ENCODE measurements at places on chromosomes 7 and 10. TPM values are rescaled to one million over a fixed set of nuclear protein-coding genes. Genes with fewer than 3 reads are reported as not detected.

GRCh38 chr10:131172433-131172832, 139.1 kb downstream of the TCERG1L start:
- no peaks in the 10 kb centered on the region for H3K36me3 ChIP-seq
- no peak overlapping the region for H3K4me3 ChIP-seq
- no peaks in the 10 kb centered on the region for H3K4me1 ChIP-seq
- no peak for DNase-seq

DNA sequence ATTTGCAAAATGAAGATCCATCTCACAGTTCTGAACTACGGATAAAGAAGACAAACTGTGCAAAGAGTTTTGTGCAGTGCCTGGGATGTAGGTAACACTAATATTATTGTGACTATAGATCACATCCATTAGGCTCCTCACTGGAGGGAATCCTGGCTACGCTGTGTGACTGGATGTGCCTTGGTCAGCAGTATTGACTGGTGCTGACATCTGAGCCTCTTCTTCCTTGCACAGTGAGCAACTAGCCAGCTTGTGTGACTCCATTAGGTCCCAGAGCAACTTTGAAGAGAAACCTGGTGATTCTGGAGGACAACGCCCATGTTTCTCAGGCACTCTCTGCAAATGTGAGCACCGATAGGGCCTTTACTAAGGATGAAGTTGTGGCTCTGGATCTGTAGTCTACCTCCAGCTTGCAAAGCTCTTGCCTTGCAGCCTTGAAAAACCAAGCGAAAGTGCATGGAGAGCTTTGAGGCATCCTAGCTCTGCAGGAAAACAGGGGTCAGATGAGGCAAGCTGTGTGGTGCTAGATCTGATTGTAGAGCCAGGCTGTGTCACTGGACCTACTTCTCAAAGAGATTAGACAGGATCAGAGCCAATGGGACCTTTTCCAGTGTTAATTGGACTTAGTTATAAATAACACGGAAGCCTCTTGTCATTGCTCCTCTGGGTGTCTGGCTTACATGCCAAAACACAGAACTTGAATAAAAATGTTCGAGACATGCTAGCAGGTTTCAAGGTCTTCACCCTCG, 303.6 kb upstream of the LYZL1 start:
- no peak for DNase-seq
- H3K27me3 ChIP-seq, result no peaks in the 10 kb centered on the region
- no peak overlapping the region for H3K27ac ChIP-seq
- H3K36me3 ChIP-seq, result no peaks in the 10 kb centered on the region

DNA sequence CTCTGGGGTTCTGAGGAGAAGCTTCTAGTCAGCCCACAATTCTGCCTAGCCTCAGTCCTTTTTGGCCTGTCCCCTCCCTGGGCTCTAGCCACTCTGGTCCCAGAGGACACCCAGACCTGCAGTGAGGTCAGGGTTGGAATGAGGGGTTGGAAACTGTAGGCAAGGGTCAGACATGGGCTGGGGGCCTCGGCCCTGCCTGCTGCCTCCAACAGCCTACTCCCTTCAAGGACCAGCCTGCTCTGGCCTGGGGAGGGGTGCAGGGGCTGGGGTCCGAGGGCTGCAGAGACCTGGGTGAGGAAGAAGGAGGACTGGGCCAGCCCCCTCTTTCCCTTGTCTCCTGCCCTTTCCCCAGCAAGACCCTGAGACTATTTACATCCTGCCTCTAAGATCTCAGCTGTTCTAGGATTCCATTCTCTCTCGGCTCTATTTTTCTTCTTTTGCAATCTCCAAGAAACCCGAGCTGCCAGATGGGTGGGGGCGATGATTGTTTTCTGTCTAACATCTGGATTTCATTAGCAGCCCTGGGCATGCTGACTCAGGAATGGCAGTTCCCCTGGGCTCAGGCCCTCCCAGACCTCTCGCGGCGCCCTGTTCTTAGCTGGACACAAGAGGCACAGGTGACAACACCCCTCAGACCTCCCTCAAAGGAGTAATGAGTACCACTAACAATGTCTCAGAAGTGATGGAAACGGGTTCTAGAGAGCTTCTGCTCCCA, 23.1 kb downstream of the ZCCHC24 start:
- H3K27ac ChIP-seq, result peak overlapping the region; percentile 47
- no peak overlapping the region for H3K4me3 ChIP-seq
- H3K4me1 ChIP-seq, result peaks cover 76% of the 10 kb centered on the region

DNA sequence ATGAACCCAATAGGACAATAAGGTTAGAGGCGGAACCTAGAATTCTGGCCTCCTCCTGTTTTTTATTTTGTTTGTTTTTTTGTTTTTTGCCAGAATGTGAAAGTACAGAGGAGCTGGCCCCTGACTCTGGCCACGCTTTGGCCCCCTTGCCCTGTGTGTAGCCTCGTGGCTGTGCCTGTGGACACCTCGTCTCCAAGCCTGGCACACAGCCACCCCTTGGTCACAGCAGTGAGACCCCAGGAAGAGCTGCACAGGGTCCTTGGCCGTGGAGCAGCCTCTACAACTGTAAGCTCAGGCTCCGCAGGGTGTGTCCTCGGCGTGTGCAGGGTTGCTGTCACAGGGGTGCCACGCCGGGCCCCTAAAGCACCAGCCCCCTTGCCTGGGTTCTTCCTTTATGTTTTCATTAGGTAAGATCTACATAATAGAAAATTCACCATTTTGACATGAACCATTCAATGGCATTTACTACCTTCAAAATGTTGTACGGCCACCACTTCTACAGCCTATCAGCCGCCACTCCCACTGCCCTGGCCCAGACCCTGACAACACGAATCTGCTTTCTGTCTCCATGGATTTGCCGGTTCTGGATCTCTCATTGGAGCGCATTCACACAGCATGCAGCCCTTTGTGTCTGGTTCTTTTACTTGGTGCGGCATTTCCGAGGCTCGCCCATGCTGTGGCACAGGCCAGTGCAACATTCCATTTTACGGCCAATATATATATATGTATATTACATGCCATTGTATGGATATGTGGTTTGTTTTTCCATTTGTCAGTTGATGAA, 51.0 kb downstream of the AMZ1 start:
- no peaks in the 10 kb centered on the region for H3K36me3 ChIP-seq
- H3K4me3 ChIP-seq, result no peak overlapping the region
- peaks cover 27% of the 10 kb centered on the region for H3K4me1 ChIP-seq

GRCh38 chr10:7045891-7046599, 364.8 kb downstream of the SFMBT2 start:
- no peak overlapping the region for H3K27ac ChIP-seq
- DNase-seq, result no peak
- H3K4me1 ChIP-seq, result peaks cover 19% of the 10 kb centered on the region
- H3K36me3 ChIP-seq, result no peaks in the 10 kb centered on the region
- H3K4me3 ChIP-seq, result no peak overlapping the region

DNA sequence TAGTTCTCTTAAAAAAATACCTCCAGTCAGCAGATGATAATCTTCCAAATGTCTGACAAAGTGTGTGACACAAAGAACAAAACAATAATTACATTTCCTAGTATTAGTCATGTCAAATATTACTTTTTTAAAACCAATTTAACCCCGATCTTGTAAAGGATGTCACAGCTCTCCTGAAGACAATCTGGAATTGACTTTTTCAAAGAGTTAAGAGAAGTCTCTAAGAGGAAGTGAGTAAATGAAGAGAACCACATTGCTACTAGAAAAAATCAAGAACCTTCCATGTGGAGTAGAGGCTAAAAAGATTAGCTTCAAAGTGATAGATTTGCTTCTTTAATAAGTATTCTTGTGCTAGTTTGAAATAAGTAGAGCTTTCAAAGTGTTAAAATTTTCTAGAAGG, 218.2 kb upstream of the IMMP2L start:
- H3K4me1 ChIP-seq, result no peaks in the 10 kb centered on the region
- no peak overlapping the region for H3K4me3 ChIP-seq
- H3K36me3 ChIP-seq, result peaks cover 56% of the 10 kb centered on the region
- no peaks in the 10 kb centered on the region for H3K27me3 ChIP-seq
- H3K27ac ChIP-seq, result no peak overlapping the region
- DNase-seq, result no peak

GRCh38 chr7:4959893-4960292, 906 bp upstream of the MMD2 start:
- no peaks in the 10 kb centered on the region for H3K4me1 ChIP-seq
- H3K27me3 ChIP-seq, result peaks cover 64% of the 10 kb centered on the region
- H3K27ac ChIP-seq, result no peak overlapping the region
- no peaks in the 10 kb centered on the region for H3K36me3 ChIP-seq
- DNase-seq, result no peak

- DNase-seq, result peak; percentile 66
- no peaks in the 10 kb centered on the region for H3K36me3 ChIP-seq
- H3K4me1 ChIP-seq, result peaks cover 25% of the 10 kb centered on the region
- peak overlapping the region; percentile 88 for H3K27ac ChIP-seq
- no peaks in the 10 kb centered on the region for H3K27me3 ChIP-seq
- H3K4me3 ChIP-seq, result peak overlapping the region; percentile 80
Observed at GRCh38 chr10:110212119-110213006, 5.0 kb downstream of the MXI1 start.

DNA sequence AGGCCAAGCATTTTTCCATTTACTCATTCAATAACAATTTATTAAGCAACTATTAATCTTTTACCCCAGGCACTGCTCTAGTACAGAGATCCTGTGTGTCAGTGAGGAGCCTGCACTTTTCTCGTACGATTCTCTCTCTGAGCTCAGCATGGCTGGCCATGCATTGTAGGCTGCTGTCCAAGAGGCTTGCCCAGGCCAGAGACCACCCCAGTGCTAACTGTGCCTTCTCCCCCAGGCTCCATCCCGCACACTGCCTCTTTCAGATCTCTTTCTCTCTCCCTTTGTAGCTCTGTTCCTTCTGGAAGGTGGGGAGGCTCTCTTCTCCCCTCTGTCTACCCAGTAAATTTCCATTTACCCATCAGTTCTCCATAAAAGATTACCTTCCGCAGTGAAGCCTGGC, 101.0 kb upstream of the IKZF1 start:
- H3K4me3 ChIP-seq, result no peak overlapping the region
- H3K27me3 ChIP-seq, result no peaks in the 10 kb centered on the region
- H3K4me1 ChIP-seq, result peaks cover 13% of the 10 kb centered on the region
- H3K27ac ChIP-seq, result no peak overlapping the region
- no peaks in the 10 kb centered on the region for H3K36me3 ChIP-seq
- DNase-seq, result no peak

The COL13A1 gene
- total RNA-seq, result 9.2 TPM

The GSTO2 gene
- total RNA-seq, result 7.8 TPM

GRCh38 chr10:121579656-121580055, 18.6 kb downstream of the FGFR2 start:
- H3K27me3 ChIP-seq, result no peaks in the 10 kb centered on the region
- no peak overlapping the region for H3K4me3 ChIP-seq
- peak overlapping the region; percentile 46 for H3K27ac ChIP-seq
- peaks cover 18% of the 10 kb centered on the region for H3K4me1 ChIP-seq
- H3K36me3 ChIP-seq, result no peaks in the 10 kb centered on the region

GRCh38 chr10:127338399-127339110, 142.2 kb upstream of the INSYN2A start:
- no peaks in the 10 kb centered on the region for H3K27me3 ChIP-seq
- no peak overlapping the region for H3K27ac ChIP-seq
- H3K36me3 ChIP-seq, result peaks cover under 1% of the 10 kb centered on the region
- DNase-seq, result no peak
- no peak overlapping the region for H3K4me3 ChIP-seq

The SFXN3 gene
- total RNA-seq, result 57.8 TPM

DNA sequence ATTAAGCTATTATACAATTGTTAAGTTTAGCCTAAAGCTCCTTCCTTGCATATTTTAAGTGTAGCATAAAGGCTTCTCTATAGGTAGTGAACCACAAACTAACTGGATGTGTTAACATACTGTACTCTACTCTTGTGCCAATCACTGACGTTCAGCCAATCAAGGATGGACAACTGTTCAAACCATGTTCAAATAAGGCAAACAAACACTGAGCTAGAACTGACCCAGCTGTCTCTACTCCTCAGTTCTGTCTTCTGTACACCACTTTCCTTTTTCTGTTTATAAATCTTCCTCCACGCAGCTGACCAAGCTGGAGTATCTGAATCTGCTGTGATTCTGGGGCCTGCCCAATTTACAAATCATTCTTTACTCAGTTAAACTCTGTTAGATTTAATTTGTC, 188.7 kb upstream of the MBL2 start:
- no peak overlapping the region for H3K27ac ChIP-seq
- no peaks in the 10 kb centered on the region for H3K27me3 ChIP-seq
- DNase-seq, result no peak
- H3K4me1 ChIP-seq, result no peaks in the 10 kb centered on the region
- no peaks in the 10 kb centered on the region for H3K36me3 ChIP-seq

The PDGFA gene
- total RNA-seq, result 27.1 TPM

DNA sequence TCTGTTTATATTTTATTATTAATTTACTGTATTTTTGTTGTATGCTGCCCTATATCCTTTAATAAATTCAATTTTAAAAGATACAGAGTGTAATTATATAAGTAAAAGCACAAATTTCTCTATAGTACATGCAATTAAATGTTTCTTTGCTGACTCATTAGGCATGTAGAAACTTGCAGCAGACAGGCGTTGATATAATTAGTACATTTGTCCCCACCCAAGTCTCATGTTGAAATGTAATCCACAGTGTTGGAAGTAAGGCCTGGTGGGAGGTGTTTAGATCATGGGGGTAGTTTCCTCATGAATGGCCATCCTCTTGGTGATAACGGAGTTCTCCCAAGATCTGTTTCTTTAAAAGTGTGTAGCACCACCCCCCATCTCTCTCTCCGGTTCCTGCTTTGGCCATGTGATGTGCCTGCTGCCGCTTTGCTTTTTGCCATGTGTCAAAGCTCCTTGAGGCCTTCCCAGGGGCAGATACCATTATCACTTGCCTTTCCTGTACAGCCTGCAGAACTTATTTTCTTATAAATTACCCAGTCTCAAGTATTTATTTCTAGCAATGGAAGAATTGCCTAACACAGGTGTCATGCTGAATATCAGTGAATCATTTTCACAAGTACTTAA, 63.7 kb downstream of the TSPAN12 start:
- H3K27ac ChIP-seq, result no peak overlapping the region
- no peaks in the 10 kb centered on the region for H3K36me3 ChIP-seq

The NUPR2 gene
- not detected for total RNA-seq

The LRRTM3 gene
- not detected for total RNA-seq

The PRRT4 gene
- total RNA-seq, result 0.47 TPM

The ANLN gene
- total RNA-seq, result 3.9 TPM

The TMEM270 gene
- not detected for total RNA-seq

DNA sequence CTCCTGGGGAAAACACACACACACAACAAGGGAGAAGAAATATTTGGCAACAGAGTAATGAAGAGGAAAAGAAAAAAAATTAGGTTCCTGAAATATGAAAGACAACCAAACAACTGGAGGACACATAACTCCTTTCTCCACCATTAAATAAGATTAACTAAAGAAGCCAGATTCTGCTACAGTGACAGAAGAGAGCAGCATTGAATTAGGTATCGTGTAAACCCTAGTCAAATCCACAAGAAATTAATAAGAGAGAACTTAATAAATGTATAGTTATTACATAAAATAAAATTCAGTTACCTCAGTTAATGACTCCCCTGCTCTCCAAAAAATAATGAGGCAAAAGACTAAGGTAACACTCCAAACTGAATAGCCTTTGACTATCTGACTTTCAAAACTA, 306.7 kb downstream of the CRPPA start:
- H3K27ac ChIP-seq, result no peak overlapping the region
- H3K4me1 ChIP-seq, result no peaks in the 10 kb centered on the region
- H3K4me3 ChIP-seq, result no peak overlapping the region
- no peak for DNase-seq
- no peaks in the 10 kb centered on the region for H3K36me3 ChIP-seq

GRCh38 chr10:77770081-77770867, 132.7 kb upstream of the KCNMA1 start:
- no peak overlapping the region for H3K4me3 ChIP-seq
- no peaks in the 10 kb centered on the region for H3K36me3 ChIP-seq
- H3K27me3 ChIP-seq, result no peaks in the 10 kb centered on the region
- H3K4me1 ChIP-seq, result no peaks in the 10 kb centered on the region
- no peak overlapping the region for H3K27ac ChIP-seq

Data from lower lobe of right lung (tissue), 2 donors.